Left cardiac atrium (tissue), 4 donors: ENCODE measurements at places on chromosomes 13 and 19.
A peak's percentile ranks its signal among the peaks of the same experiment; 100 is the strongest.

DNA sequence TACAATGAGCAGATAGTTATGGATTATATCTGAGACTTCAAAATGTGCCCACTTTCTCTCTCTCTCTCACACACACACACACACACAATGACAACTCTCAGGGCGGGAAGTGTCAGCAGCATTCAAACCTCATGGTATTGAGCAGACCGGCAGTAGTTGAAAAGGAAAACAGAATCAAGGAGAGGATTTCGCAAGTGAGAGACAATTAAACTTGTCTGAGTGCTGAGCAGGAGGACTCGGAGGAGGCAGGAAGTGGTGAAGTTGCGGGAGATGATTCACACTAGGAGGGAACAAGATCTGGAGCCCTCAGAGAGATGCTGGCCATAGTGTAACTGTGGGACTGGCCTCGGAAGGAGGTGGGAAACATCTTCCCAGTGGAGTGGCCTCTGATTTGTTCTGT, 353.1 kb downstream of the EFNB2 start:
- DNase-seq: no peak

DNA sequence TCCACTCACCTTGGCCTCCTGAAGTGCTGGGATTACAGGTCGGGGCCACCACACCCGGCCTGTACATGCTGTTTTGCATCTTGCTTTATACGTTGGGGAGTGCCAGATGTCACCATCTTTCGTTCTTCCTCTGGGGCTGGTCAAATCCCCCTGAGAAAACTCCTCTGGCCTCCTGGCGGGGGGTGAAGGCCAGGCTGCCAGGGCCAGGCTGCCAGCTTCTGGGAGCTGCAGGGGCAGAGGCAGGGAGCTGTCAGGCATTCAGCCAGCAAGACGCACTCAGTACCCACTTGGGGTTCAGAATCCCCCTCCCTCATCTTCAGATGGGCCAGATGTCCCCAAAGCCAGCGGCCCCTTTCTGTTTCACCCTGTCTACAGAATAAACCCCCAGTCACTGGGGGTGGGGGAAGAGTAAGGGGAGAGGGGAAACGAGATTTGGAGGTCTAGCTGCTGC, 16.1 kb downstream of the ZSWIM9 start:
- no peak for DNase-seq

- DNase-seq: peak; percentile 86
These were observed 2.4 kb upstream of the NTN5 start for GRCh38 chr19:48674921-48675824.

DNA sequence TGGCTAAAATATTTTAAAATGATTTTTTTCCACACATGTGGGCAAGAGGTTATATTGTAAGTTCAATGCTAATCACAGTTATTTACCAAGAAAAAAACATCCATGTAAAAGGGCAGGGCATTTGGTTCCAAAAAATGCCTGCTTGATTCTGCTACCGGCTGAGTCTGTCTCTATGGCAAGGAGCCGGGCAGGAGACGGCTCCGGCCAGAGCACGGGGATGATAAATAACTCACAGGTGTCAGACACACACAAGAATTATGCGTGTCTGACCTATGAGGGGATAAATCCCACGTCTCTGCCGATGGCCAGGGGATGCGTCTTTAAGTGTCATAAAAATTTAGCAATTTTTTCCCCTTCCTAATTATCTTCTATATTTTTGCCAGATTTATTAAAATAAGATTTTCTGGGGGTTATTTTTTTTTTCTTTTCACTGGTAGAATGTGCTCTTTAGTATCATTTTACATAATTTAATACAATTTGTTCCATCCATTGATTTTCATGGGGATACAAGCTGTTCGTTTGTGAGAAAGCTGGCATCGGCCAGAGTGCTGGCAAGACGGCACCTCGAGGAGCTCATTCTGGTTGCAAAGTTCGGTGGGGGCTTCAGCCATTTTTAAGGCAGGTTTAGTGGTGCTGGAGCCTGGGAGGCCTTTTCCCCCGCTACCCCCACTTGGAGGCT, 253.9 kb downstream of the ZNF536 start:
- DNase-seq: no peak

DNA sequence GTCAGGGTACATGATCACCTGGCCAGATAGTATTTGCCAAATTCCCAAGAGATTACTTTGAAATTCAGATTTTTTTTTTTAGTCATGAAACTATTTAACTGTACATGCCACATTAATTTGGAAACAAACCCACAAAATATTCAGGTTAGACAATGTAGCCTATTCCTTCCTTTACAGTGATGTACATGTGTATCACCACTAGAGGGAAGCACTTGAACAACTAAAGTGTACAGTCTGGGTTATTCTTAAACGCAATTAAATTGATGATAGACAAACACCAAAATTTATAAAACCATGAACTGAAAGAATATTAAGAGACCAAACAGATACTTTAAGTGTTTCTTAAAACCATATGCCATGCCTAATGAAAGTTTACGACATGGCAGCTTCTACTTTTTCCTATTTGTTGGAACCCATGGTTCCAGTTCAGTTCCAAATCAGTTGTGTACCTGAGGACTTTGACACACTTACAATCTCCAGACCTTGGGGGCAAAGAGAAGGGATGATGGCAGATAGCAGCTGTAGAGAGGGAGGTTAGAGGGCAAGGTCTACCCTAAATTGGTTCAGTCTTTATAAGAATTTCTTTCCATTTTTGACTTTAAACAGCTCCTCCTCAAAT, 52.8 kb downstream of the TNFSF13B start:
- no peak for DNase-seq

DNA sequence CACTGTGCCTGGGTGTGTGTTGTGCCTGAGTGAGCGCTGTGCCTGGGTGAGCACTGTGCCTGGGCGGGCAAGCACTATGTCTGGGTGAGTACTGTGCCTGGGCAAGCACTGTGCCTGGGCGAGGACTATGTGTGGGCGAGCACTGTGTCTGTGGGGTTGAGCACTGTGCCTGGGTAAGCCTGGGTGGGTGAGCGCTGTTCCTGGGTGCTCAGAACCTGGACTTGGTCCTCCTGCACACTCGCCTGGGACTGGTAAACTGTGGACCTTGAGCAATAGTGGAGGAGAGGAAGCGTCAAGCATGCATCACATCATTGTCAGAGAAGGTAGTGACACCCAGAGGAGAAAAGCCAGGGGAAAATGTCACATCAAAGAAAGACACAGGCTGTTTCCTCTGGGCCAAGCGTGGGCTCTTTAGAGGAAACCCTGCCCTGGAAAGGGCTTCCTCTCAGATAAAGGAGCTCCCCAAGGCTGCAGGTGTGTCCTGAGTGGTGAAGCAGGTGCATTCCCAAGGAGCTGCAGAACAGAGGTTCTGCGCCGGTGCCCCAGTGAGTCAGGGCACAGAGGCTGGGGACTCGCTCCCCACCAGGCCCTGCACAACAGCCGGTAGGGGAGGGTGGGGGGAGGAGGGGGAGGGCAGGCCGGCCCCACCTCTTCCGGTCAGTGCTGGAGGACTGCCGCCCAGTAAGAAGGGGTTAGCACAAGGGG, 141.2 kb downstream of the TEX29 start:
- DNase-seq: no peak

DNA sequence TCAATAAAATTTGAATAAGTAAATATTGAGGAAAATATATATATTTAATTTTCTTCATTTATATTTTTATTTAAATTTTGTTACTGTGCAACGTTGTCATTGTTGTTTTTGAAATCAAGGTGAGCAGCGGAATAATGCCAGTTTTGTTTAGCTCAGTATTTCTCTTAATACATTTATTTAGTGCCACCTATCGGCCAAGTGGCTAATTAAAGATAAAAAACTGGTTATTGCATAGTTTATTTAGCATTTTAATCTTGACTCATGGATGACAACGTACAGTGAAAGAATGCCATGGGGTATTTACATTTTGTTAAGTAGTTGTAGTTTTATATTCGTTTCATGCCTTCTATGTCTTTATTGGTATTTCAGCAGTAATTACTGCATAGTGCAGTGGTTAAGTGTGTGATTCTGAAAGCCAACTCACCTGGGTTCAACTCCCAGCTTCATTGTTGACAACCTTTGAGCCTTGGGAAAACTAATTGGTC, 265.9 kb downstream of the MYO16 start:
- no peak for DNase-seq

GRCh38 chr13:44030615-44031014, 150.9 kb downstream of the LACC1 start:
- no peak for DNase-seq

DNA sequence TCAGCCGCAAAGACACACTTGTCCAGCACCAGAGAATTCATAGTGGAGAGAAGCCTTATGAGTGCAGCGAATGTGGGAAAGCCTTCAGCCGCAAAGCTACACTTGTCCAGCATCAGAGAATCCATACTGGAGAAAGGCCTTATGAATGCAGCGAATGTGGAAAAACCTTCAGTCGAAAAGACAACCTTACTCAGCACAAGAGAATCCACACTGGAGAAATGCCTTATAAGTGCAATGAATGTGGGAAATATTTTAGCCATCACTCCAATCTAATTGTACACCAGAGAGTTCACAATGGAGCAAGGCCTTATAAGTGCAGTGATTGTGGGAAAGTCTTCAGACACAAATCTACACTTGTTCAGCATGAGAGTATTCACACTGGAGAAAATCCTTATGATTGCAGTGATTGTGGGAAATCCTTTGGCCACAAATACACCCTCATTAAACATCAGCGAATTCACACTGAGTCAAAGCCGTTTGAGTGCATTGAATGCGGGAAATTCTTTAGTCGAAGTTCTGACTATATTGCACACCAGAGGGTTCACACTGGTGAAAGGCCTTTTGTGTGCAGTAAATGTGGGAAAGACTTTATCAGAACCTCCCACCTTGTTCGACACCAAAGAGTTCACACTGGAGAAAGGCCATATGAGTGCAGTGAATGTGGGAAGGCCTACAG, 6.8 kb downstream of the ZNF134 start:
- no peak for DNase-seq

DNA sequence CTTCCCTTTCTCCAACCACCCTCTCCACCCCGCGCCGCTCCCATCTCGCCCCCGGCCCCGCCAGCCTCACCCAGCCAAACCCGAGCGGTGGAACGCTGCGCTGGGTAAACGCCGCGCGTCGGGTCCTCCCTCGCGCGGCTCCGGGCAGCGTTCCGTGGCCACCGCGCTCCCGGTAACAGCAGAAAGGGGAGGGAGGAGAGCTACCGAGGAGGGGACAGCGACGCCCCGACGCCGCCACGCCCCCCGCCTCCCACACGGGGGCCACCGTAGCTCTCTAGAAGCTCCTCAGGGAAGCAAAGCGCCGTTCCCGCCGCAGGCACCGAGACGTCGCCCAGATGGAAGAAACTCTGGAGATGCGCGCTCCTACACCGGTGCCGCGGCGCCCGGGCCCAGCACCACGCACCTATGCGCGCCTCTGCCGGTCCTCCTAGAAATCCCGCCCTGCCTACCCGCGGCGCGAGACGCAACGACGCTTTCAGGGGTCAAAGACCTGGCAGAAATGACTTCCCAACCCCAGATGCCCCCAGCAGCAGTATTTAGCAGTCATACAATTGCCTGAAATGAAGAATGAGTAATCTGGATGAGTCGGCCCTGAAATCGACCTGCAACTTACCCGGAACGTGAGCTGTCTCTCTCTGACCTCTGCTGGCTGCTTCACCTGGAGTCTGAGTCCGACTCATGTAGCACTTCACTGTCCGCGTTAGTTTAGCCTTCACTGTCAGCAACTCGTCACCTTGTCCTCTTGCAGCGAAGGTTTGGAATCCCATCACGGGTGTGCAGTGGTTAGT, at the start of gene RUBCNL:
Gene RUBCNL (minus strand): TSS at position 189 of the 788 bp plus-strand sequence. CDS start 14,777 bp downstream, outside the sequence.
- peak; percentile 31 for DNase-seq

- no peak for DNase-seq
These were observed 804.7 kb upstream of the SLITRK1 start for GRCh38 chr13:84686973-84687372.

- DNase-seq: no peak
These were observed at the start of gene KLK15 for GRCh38 chr19:50833117-50833801. Gene KLK15 (minus strand): TSS chr19:50833574. CDS start chr19:50831492, 2,082 bp downstream.

DNA sequence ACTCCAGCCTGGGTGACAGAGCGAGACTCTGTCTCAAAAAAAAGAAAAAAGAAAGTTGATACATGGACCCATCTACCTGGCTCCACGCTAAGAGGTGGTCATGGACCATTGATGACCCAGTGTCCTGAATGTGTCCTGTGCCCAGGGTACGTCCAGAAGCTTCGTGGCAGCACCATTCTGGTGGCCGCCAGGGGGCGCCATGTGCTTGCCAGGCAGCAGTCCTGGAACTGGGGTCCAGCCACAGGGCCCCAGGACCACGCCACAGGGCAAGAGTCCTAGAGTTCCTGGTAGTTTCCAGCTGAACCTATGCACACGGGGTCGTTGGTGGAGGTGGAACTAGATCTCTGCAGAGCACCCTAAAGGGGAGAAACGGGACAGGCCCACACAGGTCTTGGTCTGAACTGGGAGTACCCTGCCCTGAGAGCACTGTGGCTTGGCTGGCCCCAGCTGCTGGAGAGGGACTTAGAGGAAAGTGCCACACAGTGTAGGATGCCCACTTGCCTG, 19.9 kb upstream of the FBXO27 start:
- DNase-seq: peak; percentile 55

DNA sequence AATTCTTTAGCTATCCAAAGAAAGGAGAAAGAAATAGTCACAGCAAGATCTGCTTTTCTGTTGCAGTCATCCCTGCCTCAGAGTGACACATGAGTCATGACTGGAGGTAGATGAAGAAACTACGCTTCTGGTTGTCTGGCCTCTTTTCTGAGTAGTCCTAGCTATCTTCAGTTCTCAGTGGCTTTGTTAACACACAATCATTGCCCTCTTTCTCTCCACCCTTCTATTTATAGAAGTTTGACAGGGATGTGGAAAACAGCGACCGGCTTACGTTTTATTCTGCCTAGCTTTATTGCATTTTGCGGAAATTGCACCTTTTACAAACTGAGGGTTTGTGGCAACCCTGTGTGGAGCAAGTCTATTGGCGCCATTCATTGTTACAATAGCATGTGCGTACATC, 26.7 kb downstream of the SPATA13 start:
- DNase-seq: no peak

- no peak for DNase-seq
These were observed 984 bp upstream of the OR7G1 start for GRCh38 chr19:9116547-9116946.

- DNase-seq: no peak
These were observed 128.8 kb downstream of the NHLRC3 start for GRCh38 chr13:39167018-39167417.

- no peak for DNase-seq
These were observed at the start of gene EBI3 for GRCh38 chr19:4229179-4229931. Gene EBI3 (plus strand): TSS chr19:4229523. CDS start chr19:4229551, 28 bp downstream.

- no peak for DNase-seq
These were observed 52.1 kb upstream of the USPL1 start for GRCh38 chr13:30565658-30566057.

- peak; percentile 75 for DNase-seq
These were observed 36.0 kb downstream of the MBNL2 start for GRCh38 chr13:97257800-97258799.

- no peak for DNase-seq
These were observed 48.8 kb upstream of the RAP2A start for GRCh38 chr13:97385146-97385545.

DNA sequence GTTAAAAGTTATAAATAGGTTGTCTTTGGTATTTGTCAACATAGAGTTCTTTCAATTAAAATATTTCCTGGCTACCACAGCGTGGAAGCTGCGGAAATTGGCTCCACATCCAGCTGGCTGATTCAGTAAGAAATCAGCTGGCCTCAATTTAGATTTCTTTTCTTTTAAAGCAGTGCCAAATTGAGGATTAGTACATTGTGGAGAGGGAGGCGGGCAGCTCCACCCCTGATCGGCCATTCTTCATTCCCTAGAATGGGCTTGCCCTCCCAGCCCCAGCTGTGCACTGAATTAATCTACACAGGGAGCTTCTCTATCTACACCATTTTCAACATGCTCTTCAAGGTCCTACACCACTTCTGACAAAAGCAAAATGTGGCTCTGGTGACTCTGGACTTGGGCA, 624.8 kb downstream of the DACH1 start:
- no peak for DNase-seq

- DNase-seq: no peak
These were observed 1.2 kb downstream of the PTPRS start for GRCh38 chr19:5339198-5339949.
